Fibroblast of gingiva (primary cell): ENCODE measurements at places on chromosomes 4 and X.

DNA sequence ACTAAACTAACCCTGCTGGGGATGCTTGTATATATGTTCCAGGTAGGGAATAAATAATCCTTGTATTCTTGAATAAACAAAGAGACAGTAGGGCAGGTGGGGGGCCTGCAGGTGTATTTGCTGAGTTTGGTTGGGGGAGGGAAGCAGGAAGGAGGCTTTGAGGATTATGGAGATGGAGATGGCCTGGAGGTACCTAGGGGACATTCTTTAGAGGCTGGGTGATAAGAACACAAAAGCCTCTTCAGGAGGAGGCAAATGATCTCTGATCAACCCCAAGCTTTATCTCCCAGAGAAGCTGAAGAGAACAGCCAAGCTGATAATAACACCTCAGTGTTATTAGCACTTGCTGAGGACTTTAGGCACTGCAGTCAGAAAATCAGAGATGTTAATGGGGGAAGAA is 187.7 kb downstream of the MGST2 start:
- DNase-seq: no peak

DNA sequence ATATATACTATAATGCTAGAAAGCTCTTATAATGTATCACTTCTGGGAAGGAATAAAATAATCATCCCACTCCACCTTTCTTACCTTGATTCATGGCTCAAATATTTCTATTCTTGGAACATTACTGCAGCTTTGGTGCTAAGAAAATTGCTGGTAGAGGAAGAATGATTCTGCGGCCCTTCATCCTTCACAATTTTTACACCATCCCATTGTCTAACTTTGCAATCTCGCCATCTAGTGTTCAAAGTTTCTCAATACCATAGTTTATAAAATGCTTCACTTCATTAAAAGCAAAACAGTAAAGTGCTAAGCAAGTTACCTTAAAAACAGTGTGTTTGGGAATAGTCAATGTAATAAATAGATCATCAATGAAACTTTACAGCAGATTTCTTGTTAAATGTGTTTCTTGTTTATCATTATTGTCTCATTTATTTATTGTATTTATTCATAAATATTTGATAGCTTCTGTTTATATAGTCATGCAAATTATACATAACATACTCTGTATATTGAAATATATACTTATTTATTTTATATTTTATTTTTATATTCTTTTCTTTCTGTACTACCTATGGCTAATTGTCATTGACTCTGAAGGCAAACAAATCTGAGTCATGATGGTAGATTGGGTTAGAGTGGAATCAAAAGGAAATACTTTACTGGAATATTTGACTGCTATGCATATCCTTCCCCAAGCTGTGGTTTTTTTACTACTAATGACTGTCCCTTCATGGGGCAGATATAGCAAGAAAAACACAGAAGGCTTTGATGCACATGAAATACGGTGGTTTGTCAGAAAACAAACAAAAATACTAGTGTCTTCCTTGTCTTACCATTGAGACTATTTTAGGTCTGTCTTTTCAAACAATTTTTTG is 390.7 kb downstream of the MAPK10 start:
- peak; percentile 39 for DNase-seq

DNA sequence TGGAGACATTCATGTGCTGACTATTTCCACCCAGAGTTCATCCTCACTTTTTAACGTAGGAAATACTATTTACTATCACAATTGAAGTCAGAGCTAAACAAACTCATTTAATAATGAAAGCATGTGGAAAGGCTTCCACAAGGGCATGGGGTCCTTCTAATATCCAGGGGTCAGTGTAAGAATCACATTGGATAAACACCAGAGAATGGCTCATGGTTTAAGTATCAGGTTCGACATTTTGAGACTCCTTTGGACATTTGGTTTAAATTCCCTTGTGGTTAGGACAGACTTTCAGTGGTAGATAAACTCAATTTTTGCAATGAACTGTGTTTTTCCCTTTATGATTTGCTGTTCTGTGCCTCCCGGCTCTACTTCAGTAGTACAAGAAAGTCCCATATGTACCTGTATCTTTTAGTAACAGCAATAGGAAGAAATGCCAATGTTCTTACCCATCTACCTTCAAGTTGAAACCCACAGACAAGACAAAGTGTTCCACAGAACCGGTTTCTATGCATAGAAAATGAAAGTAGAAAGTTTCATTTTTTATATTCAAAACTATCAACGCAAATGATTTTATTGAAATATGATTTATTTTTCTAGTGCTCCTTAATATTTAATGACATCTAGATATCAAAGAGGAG is 589.0 kb upstream of the FAM241A start:
- no peak for DNase-seq

DNA sequence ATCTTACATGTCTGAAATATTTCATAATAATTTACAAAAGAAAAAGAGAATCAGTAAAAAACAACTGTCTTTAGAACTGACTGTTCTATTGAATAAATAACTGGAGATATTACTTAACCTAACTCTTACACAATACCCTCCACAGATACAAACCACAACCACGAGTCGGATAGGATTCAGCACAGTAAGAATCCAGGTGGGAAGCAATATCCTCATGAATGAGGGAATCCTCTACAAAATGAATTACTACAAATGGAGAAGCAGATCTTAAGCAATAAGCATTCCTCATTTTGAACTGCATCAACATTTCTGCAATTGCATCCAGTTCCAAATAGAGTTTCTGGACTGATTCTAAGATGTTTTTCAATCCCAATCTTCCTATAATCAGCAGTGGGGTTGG is 227.1 kb downstream of the SH2D1A start:
- DNase-seq: peak; percentile 62

DNA sequence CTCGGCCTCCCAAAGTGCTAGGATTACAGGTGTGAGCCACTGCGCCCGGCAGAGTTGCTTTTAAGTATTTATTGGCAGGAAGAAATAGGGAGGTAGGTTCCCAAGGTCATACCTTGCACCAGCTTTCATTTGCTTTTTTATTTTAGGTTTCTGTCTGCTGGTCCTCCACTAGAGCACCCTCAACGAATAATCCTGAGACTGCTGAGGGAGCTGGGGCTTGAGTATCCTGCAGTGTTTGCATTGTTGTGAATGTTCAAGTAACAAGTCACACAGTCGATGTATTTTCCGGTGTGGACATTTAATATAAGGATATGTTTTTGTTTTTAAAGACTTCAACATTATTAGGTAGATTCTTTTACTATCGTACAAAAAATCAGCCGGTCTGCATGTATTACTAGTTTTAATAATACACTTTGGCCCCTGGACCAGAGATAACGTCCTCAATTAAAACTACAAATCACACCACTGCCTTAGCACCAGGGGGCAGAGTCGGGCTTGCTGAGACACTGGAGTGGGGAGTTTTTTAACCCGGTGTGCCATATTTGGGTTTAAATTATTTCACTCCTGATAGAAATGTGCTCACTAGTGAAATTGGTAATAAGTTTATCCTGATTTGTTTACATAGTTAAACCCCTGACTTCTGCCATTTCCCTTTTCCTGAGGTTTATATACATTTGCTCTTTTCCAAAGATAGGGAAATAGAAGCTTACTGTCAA is 11.6 kb downstream of the SMIM20 start:
- no peak for DNase-seq

DNA sequence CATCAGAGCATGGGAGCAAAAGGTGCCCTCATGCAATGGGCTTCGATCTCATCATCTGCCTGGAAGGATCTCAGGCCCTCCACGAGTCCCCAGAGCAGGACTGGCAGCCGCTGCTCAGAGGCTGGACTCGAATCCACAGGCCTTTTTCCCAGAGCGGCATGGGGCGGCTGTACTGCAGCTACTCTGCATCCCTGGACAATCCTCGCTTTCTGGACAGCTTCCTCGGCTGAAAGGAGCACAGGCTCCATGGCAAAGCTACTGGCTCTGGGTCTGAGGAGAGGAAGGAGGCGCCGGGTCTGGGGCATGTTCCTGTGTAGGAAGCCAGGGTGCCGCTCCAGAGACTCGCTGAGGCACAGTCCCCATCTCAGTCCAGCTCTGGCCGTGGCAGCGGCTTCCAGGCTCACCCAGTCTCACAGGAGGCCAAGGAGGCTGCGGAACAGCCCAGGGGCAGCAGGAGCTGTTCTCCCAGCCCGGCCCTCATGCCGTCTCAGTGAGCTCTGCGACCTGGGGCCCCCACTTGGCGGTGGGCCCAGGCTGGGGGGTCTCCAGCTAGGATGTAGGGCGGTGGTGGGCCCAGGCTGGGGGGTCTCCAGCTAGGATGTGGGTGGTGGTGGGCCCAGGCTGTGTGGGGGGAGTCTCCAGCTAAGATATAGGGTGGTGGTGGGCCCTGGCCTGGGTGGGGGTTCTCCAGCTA is 2.7 kb upstream of the SPON2 start:
- no peak for DNase-seq
